ENCODE measurements at places on chromosomes 7 and 10. TPM values are rescaled to one million over a fixed set of nuclear protein-coding genes. Genes with fewer than 3 reads are reported as not detected.

DNA sequence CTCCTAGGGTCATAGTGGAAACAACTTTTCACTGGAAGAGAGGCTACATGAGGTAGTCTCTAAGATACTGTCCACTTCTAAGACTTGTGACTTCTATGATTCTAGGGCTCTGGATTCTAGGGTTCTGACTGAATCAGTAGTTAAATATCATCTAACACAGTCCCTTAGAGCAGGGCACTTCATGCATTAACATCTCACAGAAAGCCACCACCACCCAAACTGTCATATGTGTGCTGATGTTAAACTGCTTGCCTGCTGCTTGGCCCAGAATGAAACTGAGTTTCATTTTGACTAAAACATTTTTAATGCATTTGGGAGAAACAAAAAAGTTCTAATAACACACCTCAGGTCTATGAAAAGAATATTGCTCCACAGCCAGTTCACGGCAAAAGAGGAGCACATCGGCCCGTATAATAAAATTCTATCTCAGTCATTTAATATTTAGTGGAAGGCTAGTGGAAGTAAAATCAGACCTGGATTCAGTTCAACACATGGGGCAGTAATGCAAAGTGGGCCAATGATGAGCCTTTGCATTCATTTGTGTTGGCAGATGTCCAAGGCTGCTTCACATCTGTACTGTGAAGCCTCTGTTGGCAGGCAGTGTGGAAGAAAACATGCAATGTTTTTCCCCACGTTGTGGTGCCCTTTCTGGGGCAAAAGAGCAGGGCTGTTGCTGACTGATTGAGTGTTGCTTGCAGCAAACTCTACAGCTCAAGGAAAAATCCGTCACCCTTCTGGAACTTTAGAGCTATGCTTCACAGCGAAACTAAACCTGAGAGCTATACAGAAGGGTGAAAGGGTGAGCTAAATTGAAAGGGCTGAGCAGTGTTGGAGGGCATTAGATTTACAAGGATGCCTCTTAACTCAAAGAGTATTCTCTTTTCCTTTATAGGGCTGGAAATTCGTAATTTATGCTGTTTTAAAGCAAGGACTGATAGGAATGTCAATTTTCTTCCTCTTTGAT, 33.5 kb upstream of the AUTS2 start:
- no peak for DNase-seq

GRCh38 chr7:112092709-112093395, 113.3 kb downstream of the DOCK4 start:
- DNase-seq: no peak

- no peak for DNase-seq
These were observed 200.3 kb downstream of the PRPF18 start for GRCh38 chr10:13787015-13787421.

GRCh38 chr7:8259586-8260222, 2.3 kb downstream of the ICA1 start:
- no peak for DNase-seq

GRCh38 chr7:30790356-30790755, 19.1 kb downstream of the MINDY4 start:
- no peak for DNase-seq

DNA sequence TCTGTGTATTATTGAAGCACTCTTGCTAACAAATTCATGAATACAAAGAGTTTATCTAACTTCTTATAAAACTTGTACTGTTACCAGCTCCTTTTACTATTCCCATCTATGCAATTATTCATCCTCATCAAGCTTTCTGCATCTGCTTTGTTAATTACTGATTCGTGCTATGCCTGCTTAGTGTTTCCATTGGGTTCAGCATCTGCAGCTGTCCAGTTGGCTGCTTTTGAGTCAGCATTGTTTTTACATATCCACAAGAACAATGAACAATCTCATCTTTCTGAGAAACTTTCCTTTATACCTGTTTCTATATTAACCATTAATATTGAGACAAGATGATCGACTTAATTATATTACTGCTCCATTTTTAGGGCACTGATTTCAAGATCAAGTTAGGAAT, 19.6 kb upstream of the ANLN start:
- DNase-seq: no peak

GRCh38 chr10:122021828-122022227, 32.9 kb downstream of the TACC2 start:
- no peak for DNase-seq

- no peak for DNase-seq
These were observed 29.9 kb downstream of the AP5Z1 start for GRCh38 chr7:4805110-4805983.

DNA sequence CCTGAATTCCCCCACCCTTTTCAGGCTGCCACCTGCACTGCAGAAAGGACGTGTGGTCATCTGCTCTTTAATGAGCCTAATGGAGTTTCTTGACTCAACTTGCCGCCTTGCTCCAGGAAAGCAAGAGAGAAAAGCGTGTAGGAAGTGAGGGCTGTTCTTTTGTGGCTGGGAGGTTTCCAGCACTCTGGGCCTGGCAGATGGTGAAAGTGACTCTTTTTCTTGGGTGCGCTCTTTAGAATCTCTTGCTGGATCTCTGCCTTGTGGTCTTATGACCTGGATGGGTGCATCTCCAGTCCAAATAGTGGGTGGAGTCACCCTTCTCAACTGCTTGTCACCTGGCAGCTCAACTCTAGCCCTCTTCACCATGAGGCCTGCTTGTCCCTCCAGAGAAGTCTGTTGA, 244.0 kb downstream of the SORCS1 start:
- DNase-seq: no peak

GRCh38 chr7:26293569-26294308, 2.1 kb downstream of the SNX10 start:
- DNase-seq: no peak

DNA sequence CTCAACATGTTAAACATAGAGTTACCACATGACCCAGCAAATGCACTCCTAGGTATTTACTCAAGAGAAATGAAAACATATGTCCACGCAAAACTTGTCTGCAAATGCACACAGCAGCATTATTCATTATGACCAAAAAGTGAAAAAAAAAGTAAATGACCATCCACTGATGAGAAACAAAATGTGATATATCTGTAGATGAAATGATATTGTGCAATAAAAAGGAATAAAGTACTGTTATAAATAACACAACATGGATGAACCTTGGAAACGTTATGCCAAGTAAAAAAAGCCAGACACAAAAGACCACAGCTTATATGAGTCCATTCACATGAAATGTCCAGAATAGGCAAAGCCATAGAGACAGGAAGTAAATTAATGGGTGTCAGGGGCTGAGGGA, 61.4 kb upstream of the SKAP2 start:
- no peak for DNase-seq

- no peak for DNase-seq
These were observed 16.0 kb downstream of the PAPSS2 start for GRCh38 chr10:87675396-87676376.

DNA sequence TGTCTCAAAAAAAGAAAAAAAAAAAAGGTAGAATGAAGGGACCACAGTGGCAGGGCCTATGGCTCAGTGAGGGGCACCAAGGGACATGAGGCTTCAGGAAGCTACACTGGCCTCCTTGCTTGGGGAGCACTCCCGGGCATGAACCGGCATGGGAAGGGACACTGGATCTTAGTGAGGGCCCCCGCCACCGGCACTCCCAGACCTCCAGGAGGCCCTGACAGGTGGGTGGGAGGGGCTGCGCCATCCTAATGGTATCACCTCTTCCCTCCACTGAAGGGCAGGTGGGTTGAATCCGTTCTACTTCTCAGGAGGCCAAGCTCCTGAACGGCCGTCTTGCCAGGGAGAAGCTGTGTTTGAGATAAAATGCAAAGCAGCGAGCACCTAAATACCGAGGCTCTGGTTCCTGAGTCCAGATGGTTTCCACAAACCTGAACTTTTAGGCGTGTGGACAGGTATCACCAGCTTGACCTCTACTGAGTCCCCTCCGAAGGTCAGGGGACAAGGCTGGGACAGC, 69.8 kb downstream of the C10orf143 start:
- no peak for DNase-seq

DNA sequence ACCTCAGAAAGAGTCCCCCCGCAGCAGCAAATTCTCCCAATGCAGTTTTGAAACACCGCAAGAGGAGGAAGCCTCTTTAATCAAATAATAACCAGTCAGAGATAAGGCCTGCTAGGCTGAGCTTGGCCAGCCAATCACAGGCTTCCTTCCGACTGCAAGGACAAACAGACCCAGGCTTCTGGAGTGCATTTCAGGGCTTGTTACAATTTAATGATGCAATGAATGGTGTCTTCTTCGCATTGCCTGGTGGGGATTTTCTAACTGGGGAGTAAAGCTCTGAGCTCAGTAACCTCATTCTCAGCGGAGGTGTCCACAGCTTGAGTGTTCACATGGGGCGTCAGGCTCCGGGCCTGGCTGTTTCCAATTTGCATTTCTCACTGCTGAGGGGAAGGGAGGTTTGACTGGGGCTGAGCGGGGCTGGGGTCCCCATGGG, 31.8 kb upstream of the GPAM start:
- DNase-seq: no peak

DNA sequence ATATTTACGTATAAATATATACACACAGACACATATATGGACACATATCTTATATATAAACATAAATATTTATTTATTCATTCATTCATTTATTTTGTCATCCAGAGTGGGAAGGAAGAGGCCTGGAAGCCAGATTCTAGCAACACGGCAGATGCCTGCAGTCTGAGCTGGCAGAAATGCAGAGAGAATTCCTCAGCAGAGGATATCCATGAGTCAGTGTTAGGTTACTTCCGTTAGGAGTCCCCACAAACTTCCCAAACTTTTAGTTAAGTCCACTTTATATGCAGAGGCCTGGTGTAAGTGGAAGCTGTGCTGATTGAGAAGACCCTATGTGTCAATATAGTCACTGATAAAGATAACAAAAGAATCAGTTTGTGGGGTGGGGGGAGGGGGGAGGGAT, 89.6 kb downstream of the PPP1R17 start:
- DNase-seq: no peak

DNA sequence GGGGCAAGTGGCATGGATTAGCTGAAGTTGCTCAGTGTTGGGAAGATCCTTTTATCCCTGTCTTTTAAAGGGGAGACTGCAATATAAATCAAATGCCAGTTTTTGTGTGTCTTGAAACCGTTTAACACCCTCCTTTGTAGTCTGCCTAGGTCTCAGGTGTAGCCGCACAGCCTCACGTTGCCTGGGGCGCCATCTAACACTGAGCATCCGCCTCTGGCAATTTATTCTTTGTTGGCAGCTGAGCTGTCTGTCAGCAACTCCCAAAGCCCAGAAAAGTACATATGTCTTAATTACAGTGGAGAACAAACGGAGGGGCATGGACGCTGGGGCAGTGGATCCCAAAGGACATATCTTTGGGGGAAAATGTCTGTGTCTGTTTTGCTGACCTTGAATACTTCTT, 254.7 kb downstream of the STK31 start:
- DNase-seq: no peak

Gene CCZ1B
- 44.9 TPM for total RNA-seq

Gene BCL7B
- total RNA-seq: 28.5 TPM

Gene GIGYF1
- 116 TPM for total RNA-seq

Gene GIMAP4
- total RNA-seq: 0.28 TPM

Gene PWWP2B
- total RNA-seq: 14.1 TPM

Gene UNCX
- not detected for total RNA-seq

Gene CARD11
- 35.5 TPM for total RNA-seq

Gene CH25H
- total RNA-seq: 0.11 TPM

Gene PYROXD2
- 8.6 TPM for total RNA-seq

All from WTC11 (cell line).